Ureter (tissue), 1 donor: ENCODE measurements at places on chromosomes 2 and 18. TPM values are rescaled to one million over a fixed set of nuclear protein-coding genes. Genes with fewer than 3 reads are reported as not detected.
A peak's percentile ranks its signal among the peaks of the same experiment; 100 is the strongest.

The ERBB4 gene
- 10.2 TPM for total RNA-seq

The LRRFIP1 gene
- 207 TPM for total RNA-seq

The KIF3C gene
- 4.1 TPM for total RNA-seq

The SMAD7 gene
- 23.2 TPM for total RNA-seq

The CLEC4F gene
- total RNA-seq: 1.2 TPM

The CCBE1 gene
- 1.8 TPM for total RNA-seq

The PSMA8 gene
- total RNA-seq: not detected

The DUSP2 gene
- 2.6 TPM for total RNA-seq

The RAB31 gene
- 46.0 TPM for total RNA-seq

The ITGB6 gene
- total RNA-seq: 96.3 TPM

The MGAT4A gene
- 63.8 TPM for total RNA-seq

The FAM136A gene
- 29.3 TPM for total RNA-seq

The ARL5A gene
- total RNA-seq: 39.8 TPM

- DNase-seq: peak; percentile 72
Observed at GRCh38 chr2:95022309-95023221, 2.9 kb upstream of the MAL start.

GRCh38 chr2:134623796-134624195 lies 95.0 kb downstream of the TMEM163 start:
- no peak for DNase-seq

DNA sequence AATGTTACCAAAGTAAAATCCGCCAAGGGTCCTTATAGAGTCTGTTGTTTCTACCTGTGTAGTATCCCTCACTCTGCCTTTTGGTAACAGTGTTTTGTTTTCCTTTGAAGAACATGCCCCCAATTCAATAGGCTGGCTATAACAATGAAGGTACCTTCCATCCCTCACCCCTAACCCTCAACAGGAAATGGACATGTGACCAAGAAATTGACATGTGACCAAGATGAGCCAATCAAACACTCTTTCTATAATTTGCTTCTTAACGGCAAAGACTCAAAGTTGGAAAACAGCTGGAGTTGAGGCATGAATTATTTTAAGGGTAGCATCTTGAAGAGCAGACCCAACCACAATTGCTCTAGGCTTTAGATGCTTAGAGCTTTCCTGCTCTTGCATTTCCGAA lies 5.4 kb upstream of the MREG start:
- DNase-seq: no peak

DNA sequence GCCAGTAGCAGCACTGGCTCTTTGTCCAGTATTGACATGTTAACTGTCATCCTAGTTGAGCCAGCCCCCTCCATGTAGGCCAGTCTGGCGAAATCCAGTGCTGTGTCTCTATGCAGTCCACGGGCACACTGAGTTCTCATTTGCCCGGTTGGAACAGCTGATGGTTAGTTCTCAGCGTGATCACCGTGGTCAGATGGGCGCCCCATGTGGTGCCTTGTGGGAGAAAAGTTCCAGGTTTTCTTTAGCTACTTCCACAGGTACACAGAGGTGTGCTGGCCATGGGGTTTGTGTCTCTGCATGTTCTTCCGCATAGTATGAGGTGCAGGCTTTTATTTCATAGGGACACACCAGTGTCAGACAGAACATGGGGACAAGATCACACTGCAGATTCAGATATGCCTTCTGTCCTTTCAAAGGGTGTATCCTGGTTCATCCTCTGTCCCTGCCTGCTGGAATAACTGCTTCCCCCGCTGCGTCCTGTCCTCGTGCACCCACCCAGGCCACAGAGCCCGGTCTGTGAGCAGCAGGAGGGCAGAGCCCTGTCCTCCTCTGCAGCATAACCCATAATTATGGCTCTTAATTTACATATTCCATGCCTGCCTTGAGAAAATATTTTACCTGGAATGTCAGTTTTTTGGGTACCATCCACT lies 334.1 kb downstream of the GBX2 start:
- no peak for DNase-seq

- DNase-seq: no peak
Observed at GRCh38 chr18:45916302-45916701, 50.8 kb downstream of the EPG5 start.

DNA sequence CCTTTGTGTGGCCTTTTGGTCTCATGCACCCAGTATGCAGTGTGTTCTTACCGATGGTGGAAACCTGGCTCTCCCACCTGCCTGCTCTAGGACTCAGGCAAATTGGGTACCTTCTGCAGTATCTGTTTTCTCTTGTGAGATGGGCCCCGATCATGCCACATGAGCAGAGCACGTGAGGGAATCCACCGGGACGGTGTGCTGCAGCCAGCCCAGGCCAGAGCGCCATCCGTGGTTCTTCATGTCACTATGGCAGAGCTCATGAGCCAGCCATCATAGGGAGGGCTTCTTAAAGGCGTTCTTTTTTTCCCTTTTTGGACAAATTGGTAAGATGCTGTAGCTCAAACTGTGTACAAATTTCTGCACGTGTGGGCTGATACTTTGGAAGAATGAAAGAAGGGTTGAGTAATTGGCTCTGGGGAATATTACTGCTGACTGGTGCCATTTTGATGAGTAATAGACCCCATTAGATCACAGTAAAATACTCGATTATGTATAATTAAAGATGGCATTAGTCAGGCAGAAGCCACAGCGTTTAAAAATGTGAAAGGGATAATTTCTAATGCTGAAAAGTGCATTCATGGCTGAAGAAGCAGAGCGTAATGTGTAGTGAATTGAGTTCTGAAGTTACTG lies 19.2 kb downstream of the SH3RF3 start:
- DNase-seq: no peak

DNA sequence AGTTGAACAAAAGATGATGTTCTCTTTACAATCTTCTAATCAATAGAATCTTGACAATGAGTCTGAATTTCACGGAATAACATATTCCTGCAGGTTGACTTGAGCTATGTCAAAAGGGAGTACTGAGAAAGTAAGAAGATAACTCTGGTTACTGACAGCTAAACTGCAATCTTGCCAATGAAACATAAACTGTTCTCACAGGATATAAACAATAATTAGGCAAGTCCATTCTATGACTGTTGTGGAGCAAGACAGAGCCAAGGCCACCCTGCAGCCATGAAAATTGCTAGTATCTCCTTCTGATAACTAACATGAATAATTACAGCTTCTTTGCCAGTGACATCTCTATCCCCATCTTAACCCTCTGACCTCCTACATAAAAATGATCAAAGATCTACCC lies 6.3 kb upstream of the RPRD1A start:
- no peak for DNase-seq

- DNase-seq: no peak
Observed at GRCh38 chr2:211931314-211931713, 607.3 kb downstream of the ERBB4 start.

GRCh38 chr2:152493417-152493816 lies 158.4 kb downstream of the FMNL2 start:
- DNase-seq: no peak

DNA sequence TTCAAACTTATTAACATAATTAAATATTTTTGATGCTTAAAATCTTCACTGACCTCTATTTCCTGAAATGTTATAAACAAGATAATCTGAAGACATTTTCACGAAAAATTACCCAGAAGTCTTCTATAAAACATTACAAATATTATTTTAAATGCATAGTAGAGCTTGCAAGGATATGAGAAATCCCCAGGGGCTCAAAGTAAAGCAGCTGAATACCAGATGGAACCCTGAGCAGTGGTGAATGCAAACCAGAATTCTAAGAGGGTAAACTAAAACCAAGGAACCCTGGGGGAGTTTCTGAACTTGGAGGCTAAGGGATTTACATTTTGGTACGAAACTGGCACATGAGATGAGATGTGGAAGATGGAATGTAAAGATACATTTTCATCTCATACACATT lies 83.6 kb downstream of the FSHR start:
- no peak for DNase-seq

GRCh38 chr2:203741566-203741965 lies 35.1 kb downstream of the CD28 start:
- DNase-seq: no peak

GRCh38 chr2:12754643-12755042 lies 37.9 kb downstream of the TRIB2 start:
- no peak for DNase-seq

DNA sequence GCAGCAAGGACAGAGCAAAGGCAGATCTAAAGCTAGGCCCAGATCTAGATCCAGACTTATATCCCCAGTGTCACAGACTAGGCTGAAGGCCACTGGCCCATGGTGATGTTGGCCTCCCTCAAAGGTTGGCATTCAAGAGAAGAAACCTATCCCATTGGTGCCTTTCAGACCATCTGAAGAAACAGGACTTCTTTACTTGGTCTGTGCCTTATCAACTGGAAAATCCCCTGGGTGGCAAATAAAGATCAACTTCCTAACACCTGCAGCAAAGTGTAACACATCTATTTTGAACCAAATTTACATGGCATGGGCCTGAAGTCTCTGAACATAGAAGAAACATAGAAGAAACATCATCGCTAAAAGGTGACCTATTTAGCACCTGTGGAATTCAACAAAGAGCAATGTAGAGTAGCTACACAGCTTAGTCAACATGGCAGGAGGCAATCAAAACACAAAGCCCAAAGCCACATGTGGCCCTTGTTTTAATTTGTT lies 35.8 kb downstream of the METTL4 start:
- no peak for DNase-seq

DNA sequence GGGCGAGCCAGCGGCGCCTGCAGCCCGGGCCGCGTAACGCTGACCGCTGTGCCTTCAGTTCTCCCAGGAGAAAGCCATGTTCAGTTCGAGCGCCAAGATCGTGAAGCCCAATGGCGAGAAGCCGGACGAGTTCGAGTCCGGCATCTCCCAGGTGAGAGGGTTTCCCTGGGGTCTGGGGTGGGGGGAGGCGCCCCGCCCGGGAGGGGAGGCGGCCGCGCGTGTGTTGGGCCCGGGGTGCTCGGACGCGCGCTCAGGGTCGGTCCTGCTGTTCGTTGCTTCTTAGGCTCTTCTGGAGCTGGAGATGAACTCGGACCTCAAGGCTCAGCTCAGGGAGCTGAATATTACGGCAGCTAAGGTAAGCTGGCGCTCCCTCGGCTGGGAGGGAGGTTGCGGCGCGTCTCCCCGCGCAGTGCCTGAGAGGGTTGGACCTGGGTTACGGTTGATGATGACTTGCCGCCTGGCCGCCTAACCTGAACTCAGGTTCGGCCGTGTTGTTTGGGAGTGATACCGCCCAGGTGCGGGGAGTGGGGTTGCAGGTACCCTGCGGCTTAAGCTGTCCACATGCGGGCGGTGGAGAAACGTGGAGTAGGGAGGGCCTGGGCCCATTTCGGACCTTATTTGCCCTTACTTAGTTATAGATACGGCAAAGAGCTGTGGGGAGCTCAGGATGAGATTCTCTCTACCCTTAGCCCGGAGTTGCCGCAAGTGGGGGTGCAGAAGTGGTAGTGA lies 638 bp downstream of the RPS7 start:
- no peak for DNase-seq

DNA sequence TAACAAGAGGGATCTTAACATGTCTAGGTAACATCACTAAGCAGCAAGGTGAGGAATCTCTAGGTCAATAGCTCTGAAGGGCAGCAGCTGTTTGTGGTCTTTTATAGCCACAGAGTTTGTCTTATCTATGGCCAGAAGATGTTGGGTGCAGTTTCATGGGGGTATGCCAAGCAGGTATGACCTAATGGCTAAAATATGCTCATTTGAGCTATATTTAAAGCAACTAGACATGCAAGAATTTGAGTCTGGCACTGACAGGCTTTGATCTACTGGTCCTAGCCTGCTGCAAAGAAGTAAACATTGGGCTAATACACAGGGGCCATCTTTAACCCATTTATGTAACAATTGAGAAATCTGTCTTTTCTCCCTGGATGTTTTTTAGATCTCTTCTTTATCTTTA lies 13.9 kb upstream of the UGP2 start:
- DNase-seq: no peak

GRCh38 chr2:144078106-144078505 lies 441.8 kb downstream of the ZEB2 start:
- no peak for DNase-seq

DNA sequence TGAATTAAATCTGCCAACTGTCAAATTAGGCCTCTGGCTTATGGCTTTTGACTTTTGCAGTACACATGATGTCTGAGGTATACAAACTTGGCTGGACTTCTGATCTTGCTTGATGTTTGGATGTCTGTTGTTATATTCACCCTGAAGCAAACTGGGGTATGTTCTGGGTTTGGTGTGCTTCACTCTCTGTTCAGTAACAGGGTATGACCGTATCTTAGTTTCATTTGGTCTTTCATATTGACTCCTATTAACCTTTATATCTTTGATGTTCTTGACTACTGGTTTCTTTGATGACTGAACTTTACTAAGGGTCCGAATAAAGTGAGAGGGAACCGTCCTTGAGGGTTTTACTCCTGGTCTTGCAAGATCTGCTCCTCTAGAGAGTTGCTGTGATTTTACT lies 8.2 kb downstream of the CKAP2L start:
- no peak for DNase-seq

GRCh38 chr2:136121204-136121910 lies 3.4 kb upstream of the CXCR4 start:
- no peak for DNase-seq

- DNase-seq: no peak
Observed at GRCh38 chr2:201470821-201471731, 19.5 kb downstream of the STRADB start.

DNA sequence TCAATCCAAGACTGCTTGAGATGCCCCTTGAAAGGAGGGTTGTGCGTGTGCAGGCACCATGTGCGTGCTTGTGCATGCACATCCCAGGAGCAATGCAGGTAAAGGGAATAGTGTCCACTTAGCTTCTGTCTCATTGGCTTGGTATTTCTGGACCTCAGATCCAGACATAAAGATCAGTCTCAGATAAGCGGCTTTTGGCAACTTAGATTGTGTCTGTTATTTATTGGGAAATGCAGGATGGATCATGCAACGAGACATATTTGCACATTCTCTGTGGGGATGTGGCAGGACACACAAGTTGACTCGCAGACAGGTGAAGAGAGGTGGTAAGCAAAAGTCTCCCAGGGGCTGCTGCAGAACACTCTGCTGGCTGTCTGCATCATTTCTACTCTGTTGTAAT lies 67.9 kb downstream of the SETBP1 start:
- DNase-seq: no peak

- DNase-seq: no peak
Observed at GRCh38 chr2:129803871-129804270, 175.6 kb upstream of the RAB6C start.

DNA sequence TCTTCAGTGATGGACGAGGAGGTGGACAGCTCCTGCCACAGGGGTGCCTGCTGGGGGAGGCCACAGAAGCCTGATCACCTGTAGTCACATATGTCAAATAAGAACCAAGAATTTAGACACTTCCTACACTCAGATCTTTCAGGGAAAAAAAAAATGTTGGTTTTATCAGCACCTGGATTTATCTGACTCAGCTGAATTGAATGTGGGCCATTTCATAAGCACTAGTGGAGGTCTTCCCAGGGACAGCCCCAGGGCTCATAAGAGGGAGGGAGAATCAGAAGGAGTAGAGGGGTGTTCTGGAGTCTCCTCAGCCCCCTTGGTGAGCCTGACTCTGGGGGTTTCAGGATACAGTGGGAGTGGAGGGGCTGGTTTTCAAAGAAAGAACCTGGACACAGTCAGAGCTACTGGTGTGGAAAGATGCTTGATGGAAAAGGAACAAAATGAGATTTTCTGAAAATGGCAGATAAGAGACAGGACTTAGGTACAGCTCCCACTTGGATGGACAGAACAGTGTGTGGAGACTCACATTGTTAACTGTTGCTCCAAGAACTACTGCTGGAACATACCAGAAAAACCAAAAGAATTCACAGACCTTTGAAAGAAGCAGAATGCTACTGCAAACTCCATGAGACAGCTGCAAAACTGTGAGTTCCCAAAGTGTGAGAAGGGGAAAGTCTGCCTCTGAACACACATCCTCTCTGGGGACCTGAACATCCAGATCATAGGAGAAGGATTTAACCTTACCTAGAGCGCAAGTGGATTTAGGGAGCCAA lies 45.4 kb downstream of the LCT start:
- DNase-seq: no peak
